ENCODE measurements at places on chromosomes 1 and 21.
A peak's percentile ranks its signal among the peaks of the same experiment; 100 is the strongest.

- no peak for DNase-seq
Measured at GRCh38 chr21:37208056-37208721, 58.9 kb downstream of the VPS26C start.

- DNase-seq: no peak
Measured at GRCh38 chr1:236107121-236107907, 35.0 kb upstream of the GPR137B start.

GRCh38 chr1:245810181-245810769 is 655.5 kb downstream of the KIF26B start:
- no peak for DNase-seq

DNA sequence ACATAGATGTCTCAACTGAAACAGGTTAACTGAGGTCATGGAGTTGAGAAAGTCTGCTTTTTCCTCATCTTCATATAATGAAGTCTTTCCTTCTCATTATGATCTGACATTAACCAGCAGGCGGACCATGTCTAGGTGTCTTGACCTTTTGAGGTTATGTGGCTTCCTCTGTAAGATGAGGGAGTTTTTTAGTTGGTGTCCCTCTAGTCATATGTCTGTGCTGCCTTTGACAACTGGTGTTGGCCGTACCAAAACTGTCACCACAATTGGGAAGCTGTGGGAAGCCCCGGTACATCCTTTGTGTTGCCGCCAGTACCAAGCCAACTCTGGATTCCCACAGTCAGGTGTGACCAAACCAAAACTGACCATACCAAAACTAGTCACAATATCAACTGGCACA is 105.1 kb downstream of the PBX1 start:
- DNase-seq: no peak

DNA sequence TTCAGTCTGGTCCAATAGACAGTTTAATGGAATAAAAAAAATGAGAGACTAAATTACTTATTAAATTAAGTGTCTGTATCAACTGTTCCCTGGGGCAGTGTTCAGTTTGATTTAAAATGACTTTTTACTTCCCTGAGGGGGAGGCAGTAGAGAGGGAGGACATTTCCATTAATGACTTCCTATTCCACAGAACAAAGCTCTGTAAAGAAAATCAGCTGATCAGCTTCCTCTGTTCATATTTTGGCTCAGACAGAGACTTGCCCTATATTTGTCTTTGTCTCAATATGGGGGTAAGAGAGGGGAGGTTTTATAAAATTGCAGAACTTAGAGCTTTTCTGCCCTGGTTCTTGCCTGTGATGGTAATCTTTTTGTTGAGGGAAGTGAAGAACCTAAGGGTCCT is 8.4 kb downstream of the CFAP126 start:
- no peak for DNase-seq

DNA sequence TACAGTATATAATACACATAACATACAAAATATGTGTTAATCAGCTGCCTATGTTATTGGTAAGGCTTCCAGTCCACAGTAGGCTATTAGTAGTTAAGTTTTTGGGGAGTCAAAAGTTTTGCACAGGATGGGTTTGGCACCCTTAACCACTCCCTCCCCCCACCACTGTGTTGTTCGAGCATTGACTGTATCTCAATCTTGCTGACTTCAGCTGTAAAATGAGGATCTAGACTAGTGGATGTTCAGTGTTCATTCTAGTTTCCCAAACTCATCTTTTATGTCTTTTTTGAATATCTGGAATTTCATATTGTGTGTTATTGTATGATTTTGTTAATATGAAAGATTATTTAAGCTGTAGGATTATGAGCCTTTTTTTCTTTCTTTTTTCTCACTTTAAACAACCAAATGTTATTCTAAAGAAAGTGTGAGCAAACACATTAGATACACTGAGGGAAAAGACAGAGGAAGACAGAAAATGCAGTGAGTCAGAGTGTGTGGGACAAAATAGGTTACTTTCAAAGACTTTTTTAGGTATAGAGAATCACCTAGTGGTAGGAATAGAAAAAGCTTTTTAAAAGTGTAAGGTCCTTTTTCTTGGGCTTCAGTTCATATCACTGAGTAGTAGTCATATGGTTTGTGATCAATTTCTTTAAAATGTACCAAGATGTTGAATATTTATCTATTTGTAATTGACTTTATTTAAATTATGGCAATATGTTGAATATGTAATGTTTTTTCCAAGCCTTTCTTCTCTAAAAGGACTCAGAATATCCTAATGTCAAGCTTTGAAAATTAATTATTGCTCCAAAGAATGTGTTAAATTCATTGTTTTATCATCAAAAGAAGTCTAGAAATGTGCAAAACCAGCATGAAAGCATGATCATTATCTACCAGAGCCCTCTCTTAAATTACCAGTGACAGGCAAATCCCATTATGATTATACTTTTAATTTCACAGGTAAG is 17.9 kb upstream of the CENPF start:
- DNase-seq: peak; percentile 40

GRCh38 chr21:39562791-39563770 is 49.7 kb upstream of the B3GALT5 start:
- no peak for DNase-seq

GRCh38 chr1:208461680-208462079 is 217.5 kb upstream of the PLXNA2 start:
- no peak for DNase-seq

DNA sequence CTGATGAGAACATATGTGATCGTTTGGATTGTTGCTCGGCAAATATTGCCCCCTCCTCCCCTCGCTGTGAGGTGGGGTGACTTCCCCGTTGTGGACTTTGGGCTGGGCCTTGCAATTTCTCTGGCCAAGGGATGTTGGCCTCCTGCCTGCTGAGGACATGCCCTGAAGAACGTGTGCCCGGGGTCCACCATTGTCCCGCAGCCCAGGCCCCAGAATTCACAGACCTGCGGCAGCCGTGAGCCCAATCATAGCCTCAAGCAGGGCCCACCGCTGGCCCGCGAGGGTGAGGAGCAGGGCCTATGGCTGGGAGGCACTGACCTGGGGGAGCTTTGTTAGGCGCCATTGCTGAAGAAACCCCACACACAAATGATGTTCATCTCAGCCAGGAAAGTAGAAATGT is 58.3 kb upstream of the ACTRT2 start:
- DNase-seq: no peak

GRCh38 chr1:21347072-21347581 is 56.9 kb upstream of the ECE1 start:
- no peak for DNase-seq

DNA sequence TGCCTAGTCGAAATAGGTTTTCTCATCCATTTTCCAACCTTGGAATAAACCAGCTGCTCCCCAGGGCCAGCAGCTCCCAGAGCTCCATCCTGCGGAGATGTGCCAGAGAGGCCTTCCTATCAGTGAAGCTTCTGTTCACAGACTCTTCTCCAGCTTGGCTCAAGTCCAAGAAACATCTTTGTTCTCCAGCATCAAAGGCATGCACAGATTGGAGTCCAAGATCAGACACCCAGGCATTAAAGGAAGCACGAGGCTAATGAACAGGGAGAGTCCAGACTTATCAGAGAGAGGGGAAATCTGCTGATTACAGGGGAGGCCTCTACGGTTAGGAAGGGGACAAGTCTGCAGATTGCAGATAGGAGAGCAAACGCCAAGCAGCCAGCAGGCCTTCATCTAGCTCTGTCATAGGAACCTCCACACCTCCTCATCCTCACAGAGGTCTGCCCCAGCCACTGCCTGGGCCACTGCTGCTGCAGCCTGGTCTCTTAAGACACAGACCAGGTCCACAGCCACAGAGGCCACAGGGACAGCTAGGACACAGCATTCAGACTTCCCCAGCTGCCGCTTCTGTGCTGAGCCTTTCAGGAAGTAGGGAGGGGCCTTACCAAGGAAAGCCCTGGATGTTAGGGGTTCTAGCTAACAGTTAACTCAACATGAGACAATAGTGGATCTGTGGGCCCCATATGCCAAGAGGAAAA is 3.4 kb downstream of the PRR9 start:
- no peak for DNase-seq

- no peak for DNase-seq
Measured at GRCh38 chr1:83735526-83735925, 263.4 kb downstream of the TTLL7 start.

DNA sequence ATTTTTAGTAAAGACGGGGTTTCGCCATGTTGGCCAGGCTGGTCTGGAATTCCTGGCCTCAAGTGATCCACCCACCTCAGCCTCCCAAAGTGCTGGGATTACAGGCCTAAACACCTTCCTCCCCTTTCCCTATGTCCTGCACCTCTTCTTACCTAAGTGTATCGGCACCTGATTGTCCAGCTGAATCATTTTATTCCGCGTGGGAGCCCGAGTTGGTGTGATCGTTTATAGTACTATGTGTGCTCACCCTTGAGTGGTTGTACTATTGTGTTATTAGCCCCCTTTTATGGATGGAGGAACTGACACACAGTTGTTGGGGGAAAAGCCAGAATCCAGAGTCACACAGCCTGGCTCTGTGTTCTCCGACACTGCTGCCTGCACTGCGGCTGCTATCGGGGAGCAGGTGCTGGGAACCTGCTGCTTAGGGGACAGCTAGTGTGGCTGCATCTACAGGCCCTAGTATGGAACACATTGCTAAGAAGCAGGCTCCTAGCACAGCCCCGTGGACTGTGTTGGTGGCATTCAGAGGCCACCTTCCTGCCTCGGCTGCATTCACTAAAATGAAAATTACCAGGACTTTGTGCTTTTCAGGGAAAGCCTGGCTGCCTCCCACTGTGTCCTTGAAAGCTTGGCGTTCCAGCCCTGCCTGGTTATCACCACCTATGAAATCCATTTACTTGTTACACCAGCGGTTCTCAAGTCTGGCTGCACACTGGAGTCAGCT is 21.6 kb downstream of the ENO1 start:
- DNase-seq: no peak

DNA sequence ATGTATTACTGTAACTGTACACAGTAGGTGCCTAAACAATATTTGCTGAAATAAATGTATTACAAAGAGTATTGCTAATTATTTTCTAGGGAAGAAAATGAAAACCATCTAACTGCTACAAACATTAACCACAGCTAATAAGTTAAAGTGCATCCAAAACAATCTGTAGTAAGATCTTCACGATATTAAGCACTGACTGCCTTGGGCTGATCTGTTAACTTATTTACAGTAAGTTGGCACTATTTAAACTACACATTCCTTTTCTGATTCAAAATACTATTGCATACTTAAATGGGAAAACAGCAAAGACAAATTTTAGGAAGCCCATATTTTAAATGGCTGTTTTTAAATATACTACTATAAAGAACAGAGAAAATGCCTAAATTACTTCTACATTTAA is 4.5 kb downstream of the EYA3 start:
- DNase-seq: no peak

DNA sequence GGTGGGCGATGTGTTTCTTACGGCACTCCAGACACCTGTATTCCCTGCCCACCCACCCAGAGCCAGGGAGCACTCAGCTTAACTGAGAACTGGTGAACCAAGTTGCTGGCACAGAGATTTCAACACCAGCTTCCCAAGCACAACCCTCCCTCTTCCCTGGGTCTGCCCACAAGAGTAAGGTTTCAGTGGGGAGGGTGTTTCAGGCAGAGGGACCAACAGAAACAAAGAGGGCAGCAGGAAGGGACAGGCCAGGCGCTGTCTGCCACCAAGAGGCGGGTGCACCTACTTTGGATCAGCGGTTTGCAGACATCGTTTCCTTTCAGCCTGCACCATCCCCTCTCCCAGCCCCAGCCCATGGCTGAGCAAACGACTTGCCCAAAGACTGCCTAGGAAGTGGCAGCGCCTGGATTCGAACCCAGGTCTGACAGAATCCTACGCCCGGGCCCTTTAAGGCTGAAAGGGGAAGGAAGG is 21.9 kb upstream of the ALDH4A1 start:
- DNase-seq: no peak

DNA sequence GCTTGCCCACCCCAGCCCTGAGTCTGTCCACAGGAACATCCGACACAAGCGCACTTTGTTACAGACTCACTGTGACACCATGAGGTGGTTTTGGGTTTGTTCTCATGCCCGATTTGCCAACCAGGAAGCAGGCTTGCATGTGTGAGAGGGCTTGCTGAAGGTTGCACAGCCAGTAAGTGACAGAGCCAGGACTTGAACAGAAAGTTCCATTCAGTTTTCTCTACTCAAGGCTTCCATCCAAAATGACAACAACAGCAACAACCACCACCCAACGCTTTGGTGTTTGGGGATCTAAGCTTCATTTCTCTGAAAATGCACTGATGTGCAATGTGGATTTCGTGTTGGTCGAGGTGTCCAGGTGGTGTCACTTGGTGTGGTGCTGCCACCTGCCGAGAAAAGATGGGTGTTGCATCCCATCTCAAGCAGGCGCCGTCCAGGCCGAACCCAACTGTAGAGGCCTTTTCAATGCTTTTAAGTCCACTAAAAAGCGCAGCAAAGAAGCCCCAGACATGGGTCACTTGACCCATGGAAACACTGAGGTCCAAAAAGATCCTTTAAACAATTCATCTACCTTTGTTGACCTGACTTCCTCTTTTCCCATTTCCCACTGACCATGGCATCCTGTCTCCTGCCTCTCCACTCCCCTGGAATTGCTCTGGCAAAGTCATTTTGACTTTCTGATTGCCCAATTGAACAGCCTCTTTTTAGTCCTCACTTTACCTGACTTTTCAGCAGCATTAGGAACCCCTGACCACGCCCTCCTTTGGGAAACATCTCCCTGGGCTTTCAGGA is 12.2 kb downstream of the CITED4 start:
- no peak for DNase-seq

DNA sequence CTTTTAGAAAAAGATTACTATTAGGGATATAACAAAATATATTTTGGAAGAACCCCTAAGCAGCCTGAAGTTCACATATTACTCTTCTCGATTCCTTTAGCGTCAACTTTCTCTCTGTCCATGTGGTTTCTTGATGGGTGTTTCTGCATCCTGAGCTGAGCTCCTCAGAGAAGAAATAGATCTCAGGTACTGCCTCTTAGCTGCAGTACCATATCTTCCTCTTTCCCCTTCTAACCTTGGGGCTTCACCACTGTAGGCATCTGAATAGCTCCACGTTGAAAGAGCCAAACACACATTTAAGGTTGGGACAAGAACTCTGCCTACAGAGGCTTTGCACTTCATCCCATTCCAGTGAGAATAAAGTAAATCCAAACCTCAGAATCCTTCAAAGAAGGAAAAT is 59.2 kb downstream of the SAMSN1 start:
- DNase-seq: no peak

GRCh38 chr1:46334030-46334384 is 6.6 kb upstream of the NSUN4 start:
- DNase-seq: no peak

DNA sequence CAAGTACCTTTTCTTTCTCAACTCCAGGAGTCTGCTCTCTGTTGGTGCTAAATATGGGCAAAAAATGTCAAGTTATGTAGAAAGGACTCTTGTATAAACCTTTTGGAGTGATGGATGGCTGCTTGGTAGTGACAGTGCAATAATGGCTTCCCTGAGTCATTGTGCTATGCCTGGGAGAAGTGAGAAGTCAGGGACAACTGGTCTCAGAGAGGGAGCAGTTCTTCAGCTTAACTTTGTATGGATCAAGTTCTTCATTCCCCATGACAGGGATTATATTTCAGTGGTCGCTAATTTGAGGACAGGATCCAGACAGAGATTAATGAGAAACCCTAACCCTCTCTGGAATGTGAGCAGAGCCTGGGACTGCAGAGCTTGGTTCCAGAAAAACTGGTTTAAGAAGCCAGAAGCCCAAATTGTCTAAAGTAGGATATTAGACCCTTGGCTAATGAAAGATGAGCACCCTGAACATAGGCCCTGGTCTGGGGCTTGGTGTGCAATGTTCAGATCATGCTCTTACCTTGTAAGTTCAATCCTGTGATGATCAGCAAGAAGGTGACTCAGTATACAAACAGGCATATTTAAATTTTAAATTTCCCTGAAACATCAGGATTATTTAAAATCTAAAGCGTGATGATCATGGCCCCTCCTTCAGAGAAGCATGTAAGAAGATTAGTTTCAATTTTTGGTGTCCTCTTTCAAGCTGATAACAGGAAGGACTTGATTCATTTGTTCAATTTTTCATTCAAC is 50.9 kb downstream of the NTMT2 start:
- no peak for DNase-seq

Measured in non-pigmented ciliary epithelial cell (primary cell).